ENCODE measurements at places on chromosomes 11 and 22.

DNA sequence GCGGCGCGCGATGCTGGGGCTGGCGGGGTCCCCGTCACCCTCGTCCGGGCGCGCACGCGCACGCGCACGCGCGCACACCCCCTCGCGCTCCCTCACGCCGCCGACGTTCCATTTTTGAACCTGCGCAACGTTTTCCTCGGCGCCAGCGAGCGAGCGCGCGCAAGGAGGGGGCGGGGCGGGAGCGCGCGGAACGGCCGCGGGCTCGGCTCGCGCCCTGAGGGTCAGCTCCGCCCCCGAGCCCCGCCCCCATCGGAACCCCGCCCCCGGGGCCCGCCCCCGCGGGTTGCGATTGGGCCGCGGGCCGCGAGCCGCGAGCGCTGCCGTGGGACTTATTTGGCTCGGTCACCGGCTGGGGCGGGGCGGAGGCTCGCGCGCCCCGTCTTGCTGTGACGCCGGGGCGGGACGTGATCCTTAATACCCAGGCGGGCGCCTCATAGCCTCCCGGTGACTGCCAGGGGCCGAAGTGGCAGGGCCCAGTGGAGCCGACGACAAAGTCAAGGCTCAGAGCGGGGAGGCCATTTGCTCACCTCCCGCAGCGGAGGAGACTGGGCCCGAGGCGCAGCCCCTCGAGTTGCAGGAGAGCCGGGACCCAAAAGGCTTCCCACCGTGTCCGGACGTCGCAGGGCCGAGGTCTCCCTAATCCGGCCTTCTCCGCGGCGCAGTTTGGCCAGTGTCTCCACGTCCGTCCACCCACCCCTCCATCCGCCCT, at the start of gene CBX7:
Gene CBX7 (minus strand): TSS at position 170 of the 709 bp plus-strand sequence. CDS start 236 bp downstream, outside the sequence.
- peak; percentile 93 for DNase-seq

- DNase-seq = no peak
Measured at GRCh38 chr11:105612771-105613170, 2.9 kb downstream of the GRIA4 start.

GRCh38 chr11:93905384-93905783, 55.0 kb upstream of the VSTM5 start:
- DNase-seq = no peak

GRCh38 chr11:74739546-74740270, 8.5 kb upstream of the CHRDL2 start:
- DNase-seq = peak; percentile 51

DNA sequence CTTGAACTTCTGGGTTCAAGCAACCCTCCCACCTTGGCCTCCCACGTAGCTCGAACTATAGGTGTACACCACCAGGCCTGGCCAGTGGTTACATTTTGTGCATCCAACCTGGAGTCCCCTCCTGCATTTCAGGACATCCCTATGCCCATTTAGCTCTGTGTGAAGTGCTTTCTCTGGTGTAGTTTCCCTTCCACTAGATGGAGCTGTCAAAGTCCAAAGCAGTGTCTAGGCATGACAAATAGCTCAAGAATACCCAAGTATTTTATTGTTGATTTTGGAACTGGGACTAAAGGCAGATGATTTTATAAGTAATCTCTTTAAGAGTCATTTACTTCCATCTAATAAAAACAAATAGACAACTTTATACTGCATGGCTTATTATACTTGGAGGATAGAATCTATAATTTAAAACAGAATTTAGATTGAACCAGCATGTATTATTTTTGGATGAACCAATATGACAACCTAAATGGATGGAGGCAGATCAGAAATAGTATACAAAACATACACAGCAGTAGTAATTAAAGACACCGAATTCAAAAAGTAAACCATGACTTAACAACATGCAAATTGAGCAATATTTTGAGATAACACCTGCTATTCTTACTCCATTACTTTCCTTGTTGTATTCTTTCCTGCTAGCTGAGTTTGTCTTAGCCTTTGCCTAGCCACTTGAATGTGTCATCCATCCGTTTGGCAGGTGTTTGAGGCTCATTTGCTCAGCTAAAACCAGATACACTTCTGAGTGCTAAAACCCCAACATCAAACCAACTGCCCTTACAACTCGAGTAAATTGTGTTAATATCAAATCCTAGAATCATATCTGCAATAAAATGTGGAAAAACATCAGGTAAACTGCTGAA, 37.7 kb downstream of the EIF4ENIF1 start:
- no peak for DNase-seq

DNA sequence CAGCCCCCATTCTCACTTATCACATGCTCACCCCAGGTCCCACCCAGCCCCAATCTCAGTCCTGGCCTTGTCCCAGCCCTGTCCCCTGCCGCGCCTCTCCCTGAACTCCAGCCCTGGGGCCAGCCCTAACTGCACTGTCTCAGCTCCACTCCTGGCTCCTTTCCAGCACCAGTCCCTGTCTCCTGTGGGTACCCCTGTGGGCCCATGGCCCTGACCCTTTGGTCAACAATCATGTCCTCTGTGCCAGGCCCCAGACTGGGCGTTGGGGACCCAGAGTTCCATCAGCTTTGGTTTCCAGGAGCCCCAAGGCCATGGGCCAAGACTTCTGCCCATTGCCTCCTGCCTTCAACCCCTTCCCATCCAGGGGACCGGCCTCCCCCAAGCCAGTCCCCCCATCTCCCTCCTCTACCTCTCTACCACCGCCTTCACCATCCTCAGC, 757 bp downstream of the SPI1 start:
- DNase-seq = no peak
